ENCODE measurements at places on chromosomes 4 and X.

- DNase-seq = no peak
These were observed 69.6 kb upstream of the SLC4A4 start for GRCh38 chr4:71269233-71269632.

DNA sequence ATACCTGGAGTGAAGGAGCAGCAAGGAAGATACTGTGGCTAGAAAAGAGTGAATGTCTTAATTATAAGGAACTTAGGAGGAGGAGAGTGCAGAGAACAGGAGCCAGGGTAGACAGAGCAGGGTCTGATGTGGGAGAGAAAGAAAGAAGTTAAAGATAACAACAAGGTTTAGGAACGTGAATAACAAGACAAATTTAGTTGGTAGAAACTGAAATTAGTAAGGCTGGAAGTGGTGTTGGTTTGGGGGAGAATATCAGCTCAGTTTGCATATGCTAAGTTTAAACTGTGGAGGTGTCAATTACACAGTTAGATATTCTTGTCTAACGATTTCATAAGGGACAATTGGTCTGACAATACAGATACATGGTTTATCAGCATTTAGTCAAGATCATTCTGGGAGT lies 1123.7 kb upstream of the PABPC4L start:
- DNase-seq = no peak

GRCh38 chrX:76183289-76184049 lies 10.6 kb downstream of the PBDC1 start:
- no peak for DNase-seq

GRCh38 chr4:139853309-139853708 lies 187.7 kb downstream of the MGST2 start:
- no peak for DNase-seq

- DNase-seq = no peak
These were observed 23.3 kb downstream of the BRCC3 start for GRCh38 chrX:155094468-155095061.

- DNase-seq = no peak
These were observed 63.4 kb downstream of the NFKB1 start for GRCh38 chr4:102564399-102565059.

- no peak for DNase-seq
These were observed 33.9 kb downstream of the CLCN5 start for GRCh38 chrX:49956313-49956712.

DNA sequence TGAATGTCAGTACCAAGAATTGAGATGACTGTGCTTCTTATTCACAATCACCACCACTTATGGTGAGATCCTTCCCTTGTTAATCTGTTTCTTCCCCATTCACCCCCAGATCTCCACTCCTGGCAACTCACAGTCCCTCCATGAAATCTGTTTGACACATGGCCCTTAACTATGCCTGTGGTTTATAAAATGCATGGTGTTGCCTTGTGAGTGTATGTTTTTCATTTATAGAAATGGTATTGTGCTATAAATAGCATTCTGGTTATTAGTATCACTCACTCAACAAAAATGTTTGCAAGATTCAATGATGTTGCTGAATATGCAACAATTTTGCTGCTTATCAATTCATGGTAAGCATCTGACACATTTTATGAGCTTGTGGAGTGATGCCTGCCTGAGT lies 131.0 kb downstream of the PRKX start:
- DNase-seq = no peak

GRCh38 chr4:26916195-26916594 lies 55.6 kb downstream of the STIM2 start:
- DNase-seq = no peak

DNA sequence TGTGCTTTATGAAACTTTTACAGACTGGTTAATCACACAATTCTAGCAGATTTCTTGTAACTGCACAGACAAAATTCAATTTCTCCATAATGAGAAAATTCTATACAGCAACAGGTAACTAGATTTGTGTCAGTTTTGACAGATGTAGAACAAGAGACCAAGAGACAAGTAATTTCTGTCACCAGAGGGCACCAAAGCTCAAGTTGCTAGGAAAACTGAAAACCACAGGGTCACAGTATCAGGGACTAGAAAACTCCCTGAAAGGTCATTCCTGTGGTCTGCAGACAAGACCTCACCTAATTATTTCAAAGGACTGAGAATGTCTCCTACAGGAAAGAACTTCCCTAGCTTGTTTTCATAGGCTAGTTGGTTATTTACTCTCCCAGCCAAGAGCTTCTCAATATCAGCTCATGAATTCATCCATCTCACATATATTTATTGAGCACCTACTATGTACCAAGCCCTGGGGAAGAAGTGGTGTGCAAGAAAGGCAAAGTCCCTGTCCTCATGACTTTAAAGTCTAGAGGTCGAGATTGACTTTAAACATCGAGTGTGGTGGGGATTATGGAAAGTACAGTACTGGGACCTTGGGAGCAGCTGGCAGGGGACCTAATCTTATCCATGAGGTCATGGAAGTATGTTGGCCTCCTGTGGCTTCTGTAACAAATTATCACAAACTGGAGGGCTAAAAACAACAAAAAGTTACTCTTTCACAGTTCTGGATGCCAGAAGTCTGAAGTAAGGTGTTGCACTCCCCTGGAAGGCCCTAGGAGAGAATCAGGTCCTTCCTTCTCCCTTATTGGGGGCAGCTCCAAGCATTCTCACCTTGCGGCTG lies 47.8 kb upstream of the SETD7 start:
- DNase-seq = no peak

GRCh38 chr4:101201421-101201820 lies 145.9 kb downstream of the PPP3CA start:
- no peak for DNase-seq

DNA sequence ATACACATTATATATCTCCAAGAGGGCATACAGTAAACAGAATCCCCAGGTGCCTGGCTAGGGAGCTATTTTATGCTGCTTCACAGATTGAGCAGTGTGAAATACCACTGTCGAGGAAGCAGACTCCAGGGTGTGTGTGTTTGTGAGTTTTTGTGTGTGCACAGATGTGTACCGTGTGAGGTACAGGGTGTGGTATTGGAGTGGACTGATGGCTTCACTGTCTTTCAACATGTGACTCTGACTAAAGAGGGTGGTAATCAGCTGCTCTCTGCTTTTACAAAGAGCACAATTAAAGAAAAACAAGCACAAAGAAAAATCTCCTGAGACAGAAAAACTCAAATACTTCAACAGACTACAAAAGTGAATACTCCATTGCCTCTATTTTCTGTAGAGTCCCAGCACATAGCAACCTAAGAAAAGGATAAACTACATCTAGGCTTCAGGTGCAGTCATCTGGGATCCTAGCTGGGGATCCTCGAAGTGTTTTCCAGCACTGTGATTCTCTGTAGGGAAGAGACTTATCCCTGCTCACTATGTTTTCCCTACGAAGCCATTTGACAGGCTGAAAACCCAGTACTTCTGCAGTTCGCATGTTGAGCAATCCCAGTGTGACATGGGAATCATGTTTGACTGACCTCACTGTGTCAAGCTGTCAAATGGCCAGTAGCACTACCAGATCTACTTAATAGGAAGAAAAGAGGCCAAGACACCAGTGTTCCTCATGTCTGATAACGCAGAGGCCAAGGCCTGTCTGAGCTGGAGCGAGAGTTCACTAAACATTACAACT lies 100.3 kb downstream of the CDS1 start:
- DNase-seq = no peak

- DNase-seq = no peak
These were observed 53.2 kb downstream of the HADH start for GRCh38 chr4:108042927-108043326.

GRCh38 chrX:129540722-129541184 lies 694 bp downstream of the OCRL start:
- DNase-seq = no peak

DNA sequence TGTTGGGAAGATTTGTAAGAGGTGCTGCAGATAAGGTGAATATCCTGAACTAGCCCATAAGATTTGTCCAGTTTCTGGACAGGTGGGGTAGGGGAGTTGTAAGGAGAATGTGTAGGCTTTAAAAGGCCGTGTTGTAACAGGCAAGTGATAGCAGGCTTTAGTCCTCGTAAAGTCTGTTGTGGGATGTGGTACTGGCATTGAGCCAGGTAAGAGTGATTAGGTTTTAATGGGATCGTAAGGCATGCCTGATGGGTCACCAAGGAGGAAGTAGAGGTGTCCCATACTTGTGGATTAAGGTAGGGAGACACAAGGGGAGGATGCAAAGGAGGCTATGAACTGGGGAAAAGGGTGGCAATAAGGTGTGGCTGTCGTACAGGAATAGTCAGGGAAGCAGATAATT lies 256.9 kb upstream of the DKK2 start:
- no peak for DNase-seq

DNA sequence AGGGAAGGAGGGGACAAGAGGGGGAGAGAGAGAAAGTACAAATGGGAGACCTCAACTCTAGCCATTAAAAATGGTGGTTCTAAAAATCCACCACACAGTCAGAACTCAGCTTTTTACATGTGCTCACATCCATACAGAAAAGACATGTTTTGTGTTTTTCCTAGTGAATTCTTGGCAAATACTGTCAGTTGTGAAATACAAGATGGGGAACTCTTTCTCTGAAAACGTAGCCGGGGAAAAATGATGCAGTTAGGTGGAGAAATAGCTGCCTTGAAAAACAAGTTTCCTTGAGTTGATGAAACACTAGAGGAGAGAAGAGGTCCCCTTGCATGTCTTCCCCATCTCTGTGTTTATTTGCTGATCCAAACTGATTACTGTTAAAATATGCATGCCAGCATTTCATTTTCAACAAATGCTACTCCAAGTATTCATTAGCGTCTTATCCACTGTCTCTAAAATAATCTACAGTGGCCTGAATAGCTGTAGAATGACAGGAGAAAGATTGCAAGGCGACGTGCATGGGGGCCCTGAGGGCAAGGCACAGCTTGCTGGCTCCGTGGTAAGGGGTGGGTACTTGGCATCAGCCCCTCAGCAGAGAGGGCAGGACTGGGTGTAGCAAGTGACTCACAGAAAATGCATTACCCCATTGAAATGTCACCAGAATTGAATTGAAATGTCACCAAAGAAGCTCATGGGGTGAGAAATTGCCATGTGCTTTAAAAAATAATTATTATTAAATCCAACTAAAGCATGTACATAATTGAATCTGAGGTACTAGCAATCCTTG lies 48.1 kb upstream of the TBL1X start:
- DNase-seq = no peak

- DNase-seq = no peak
These were observed 30.3 kb upstream of the NAF1 start for GRCh38 chr4:163196926-163197480.

DNA sequence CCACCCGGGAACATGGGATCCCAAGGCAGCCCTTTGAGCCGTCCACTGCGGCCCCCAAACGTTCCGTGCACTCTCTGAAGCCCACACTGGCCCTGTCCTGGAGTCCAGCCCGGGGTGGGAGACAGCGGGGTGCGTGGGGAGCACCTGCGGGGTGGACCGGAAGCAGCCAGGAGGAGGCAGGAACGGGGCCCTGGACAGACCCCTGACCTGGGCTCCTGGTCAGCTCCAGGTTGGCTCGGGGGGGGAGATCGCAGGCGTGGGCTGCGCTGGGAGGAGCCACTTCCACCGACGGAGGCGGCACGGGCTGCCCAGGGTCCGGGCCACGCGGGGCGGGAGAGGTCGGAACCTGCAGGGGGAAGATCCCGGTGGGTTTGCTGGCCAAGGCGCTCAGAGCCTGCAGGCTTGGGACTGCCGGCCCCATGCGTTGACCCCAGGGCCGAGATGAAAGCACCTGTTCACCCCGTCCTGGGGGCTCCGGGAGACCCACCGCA lies 5.7 kb upstream of the PLCXD1 start:
- no peak for DNase-seq

DNA sequence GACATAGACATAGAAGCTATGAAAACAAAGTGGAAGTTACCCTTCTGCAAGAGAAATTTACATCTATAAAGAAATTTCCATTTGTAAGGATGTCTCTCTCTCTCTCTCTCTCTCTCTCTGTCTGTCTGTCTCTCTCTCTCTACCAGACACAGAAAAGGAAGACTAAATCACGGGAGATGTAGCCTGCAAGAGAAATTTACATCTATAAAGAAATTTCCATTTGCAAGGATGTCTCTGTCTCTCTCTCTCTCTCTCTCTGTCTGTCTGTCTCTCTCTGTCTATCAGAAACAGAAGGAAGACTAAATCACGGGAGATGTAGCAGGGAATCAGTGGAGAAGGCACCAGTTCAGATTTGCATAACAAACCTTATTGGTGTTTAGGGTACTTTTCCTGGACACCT lies 65.6 kb upstream of the CTSO start:
- no peak for DNase-seq

DNA sequence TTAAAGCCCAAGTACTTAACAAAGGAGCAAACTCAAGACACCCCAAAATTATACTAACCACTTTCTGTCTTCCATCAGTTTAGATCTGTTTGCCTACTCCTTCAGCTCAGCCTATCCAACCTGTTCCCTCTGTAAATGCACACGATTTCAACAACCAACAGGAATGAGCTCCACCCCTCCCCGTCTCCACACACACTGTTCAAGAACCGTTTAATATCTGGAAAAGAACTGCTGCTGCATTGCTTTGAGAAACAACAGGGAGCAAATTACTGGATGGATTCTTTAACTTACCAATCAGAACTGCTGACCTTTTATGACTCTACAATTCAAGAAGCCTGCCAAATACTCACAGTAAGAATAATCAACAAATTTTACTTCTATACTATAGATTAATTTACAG lies 87.0 kb downstream of the FBXW7 start:
- no peak for DNase-seq

DNA sequence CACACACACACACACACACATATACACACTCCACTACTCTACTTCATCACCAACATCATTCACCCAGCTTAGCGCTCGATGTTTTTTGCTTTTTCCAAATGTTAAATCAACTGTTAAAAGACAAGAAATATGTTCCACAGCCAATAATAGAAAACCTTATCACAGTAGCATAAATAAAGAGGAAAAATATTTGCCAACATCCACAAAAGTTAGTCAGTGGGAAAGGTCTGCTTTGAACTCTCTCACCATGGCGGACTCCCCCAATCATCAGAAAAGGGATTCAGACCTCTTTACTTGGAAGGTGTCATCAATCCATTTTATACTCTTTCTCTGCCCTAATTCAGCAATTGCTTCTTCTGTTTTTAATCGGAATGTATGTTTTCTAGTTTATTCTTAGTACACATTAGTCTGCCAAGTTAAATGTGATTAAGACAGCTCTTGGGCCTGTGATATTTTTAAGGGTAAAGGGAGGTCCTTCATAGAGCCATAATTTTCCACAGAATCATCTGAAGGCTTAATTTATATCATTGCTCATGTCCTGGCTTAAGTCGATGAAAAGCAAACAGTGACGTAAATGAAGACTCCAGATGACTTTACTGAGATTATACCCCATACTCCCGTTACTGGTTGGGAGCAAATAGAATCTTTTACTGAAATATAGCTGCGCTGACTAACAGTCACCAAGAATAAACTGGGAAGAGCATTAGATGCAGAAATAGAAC lies 29.7 kb upstream of the LGI2 start:
- DNase-seq = no peak

GRCh38 chr4:20532116-20532790 lies 168.0 kb upstream of the PACRGL start:
- DNase-seq = no peak

- DNase-seq = no peak
These were observed 154.8 kb upstream of the ANXA3 start for GRCh38 chr4:78396613-78397291.
